Stimulated activated CD4-positive, alpha-beta T cell treated with anti-CD3 and anti-CD28 coated beads, Interleukin-1b, Interleukin-23, amount 100 ng/mL, for 1 hour (primary cell): ENCODE measurements at places on chromosomes 7 and 10.

- DNase-seq = no peak
Observed at GRCh38 chr7:55177589-55178261, 158.9 kb downstream of the EGFR start.

DNA sequence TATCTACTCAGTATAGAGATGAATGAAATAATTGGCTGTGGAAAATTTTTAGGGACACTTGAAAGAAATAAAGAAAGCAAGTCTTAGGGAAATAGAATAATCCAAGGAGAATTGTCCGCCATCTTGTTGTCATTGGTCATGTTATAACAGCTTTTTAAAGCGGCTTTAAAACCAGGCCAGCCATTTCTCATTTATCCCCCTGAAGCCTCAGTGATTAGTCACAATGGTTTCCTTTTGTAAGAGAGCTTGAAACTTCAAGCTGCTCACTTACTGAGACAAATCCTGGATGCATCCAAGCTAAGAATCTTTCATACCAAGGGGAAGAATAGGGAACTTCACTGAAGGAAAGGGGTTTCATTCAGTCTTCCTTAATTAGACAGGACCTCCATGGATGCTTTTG lies 67.9 kb downstream of the SGCE start:
- DNase-seq = no peak

DNA sequence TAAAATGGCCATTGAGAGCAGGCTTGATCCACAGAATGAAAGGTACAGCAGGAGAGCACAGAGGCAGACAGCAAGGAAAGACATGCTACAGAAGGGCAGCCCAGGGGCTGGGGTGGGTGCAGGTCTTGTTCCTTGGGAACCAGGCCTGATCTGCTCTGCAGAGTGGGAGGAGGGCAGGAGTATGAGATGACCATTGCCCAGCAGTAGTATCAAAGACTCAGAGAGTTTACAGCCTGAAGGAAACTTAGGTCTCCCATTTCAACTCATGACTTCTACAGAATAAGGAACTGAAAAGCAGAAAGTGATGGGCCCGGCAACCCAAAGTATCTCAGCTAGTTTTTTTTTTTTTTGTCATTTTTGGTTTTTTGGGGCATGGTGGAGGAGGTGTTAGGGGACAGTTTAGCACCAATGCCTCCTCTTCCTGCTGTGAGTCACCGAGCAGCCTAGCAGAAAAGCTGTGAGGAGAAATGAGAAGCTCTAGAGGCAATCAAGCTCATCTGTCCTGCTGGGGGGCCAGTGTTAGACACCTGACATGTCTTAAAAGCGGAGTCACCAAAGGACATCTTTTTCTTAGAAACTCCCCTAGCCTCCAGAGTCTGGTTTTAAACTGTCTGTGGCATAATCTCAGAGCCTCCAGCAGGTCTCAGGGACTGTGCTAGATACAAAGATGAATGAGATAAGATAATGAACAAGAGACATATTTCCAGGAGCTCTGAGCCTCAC lies 34.3 kb upstream of the HERPUD2 start:
- no peak for DNase-seq

DNA sequence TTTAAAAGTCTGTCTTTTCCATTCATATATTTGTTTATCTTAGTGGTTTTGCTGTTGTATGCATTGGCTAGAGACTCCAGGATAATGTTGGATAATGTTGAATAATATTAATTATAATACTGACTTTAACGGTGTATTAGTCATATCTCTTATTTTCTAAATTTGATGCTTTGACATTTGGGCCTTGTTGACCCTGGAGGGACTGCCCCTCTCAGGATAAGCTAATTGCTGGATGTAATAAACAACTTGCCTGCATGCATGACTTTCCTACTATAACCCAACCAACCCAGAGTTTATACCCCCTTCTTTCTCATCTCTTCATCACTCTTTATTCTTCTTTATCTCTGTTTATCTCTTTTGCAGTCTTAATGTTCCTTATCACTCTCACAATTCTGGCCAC lies 90.9 kb upstream of the ABI1 start:
- DNase-seq = no peak

GRCh38 chr7:95509199-95509598 lies 23.5 kb downstream of the ASB4 start:
- no peak for DNase-seq

- DNase-seq = no peak
Observed at GRCh38 chr10:99700649-99701048, 31.3 kb downstream of the COX15 start.

DNA sequence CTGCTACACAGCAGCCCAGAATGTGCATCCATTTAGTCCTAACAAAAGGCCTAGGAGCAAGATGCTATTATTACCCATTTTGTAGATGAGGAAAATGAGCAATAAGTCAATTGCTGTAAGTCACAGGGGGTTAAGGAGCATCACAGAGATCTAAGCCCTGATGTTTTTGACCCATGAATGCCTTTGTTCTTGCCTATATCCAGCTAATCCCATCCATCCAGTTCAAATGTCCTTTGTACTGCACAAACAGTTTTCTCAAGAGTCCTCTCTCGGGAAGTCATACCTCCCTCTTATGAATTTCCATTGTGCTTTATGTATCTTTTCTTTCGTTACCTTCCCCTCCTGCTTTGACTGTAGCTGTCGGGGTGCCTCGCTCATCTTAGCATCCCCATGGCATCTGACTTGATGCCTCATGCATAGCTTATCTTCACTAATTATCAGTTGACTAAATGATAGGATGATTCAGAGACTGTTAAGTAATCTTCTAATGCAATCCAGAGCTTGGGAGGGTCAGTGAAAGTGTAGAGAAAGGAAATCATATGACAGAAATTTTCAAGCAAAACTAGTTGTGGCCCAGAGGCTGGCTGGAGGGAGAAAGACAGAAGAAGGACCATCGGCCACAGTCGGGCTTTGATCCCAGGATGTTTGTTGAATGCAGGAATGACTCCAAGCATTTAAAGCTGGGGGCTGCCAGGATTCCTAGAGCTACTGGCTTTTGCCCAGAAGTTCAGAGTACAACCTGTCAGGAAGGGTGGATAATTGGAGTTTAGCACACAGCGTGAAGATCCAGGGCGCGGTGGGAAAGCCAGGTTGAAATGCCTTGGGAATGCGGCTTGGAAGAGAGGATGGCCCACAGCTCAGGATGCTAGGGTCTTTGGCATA lies 23.5 kb downstream of the BLVRA start:
- no peak for DNase-seq

DNA sequence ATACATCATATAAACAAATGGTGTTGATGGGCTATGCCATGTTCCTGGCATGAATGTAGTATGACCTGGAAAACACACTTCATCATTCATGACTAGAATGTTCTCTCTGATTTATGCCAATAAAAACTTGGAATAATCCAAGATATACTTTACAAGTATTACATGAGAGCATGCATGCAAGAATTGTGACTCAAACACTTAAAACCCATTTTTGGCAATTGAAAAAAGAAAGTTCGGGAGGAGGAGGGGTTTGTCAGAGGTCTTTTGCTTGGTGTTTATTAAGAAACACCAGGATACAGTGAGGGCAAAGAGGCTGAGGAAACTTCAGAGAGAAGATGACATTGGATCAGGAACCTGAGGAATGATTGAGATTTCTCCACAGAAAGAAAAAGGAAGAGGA lies 10.2 kb upstream of the CUL1 start:
- no peak for DNase-seq

GRCh38 chr10:84837041-84837812 lies 508.8 kb downstream of the CCSER2 start:
- no peak for DNase-seq

DNA sequence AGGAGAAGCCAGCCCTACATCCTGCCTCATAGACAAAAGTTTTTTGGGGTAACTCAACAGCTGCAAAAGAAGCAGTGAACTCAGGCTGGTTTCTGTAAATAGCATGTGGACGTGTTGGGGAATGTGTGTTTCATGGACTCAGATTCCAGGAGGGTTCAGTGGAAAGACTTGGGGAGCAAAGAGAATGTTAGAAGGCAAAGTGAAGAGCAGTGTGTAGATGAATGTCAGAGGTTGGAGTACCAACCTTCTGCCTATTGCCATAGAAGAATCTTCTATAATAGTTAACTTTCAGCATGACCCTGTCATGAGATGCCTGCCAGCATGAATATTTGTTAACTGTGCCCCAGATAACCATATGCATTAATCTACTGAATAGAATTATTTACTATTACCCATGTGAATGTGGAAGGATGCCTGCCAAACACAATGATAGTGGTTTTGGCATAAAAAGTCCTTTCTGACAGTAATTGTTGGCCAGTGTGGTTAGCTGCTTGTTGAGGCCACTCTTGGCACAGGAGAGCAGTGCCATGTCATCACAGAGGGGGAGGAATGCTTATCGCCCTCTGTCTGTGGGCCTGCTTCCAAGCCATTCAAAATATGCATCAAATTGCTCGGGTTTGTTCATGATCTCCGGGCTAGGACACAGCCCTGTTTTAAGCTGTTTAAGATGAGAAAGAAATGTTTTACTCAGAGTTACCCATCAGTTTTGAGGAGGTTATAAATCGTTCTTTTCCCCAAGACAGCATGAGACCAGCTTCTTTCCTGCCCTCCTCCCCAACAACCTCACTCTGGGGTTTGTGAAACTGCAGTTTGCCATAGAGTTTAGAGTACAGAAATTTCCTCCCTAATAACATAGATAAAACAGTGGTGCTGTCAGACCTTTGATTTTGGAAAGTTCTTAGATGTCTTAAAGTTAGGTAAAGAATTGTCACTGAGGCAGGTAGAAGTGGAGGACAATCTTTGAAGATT lies 165.3 kb downstream of the WNT2 start:
- DNase-seq = no peak

- no peak for DNase-seq
Observed at GRCh38 chr10:28874210-28874609, 196.9 kb downstream of the BAMBI start.

DNA sequence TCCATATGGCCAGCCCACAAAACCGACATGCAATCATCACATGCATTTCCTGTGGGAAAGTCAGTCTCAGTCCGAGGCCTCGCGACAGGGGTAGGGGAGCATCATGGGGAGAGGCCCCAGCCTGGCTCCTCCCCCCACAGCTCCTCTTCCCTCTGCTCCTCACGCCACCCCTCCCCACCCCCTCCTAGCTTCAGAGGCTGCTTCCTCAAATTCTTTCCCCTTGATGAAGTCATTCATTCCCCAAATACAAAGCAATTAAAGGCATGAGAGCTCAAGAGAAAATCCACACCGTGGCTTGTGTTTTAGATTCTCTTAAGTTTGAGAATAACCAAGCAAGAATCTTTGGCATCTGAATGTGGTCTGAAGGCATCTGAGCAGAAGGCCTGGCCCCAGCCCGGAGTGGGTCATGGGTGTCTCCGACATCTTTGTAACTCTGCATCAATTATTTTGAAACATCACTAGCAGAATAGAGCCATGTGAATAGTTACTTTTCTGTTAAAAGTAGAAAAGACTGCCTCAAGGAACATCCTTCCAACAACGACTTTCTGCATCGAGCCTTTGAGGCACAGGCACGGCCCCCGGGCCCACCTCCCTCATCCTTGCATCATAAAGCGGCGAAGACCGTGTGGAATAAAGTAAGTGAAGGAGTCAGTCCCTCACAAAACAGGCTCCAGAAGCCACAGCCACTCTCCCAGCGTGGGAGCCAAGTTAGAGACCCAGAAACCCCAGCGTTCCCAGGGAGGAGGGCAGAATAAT lies 90.9 kb downstream of the DIP2C start:
- no peak for DNase-seq

DNA sequence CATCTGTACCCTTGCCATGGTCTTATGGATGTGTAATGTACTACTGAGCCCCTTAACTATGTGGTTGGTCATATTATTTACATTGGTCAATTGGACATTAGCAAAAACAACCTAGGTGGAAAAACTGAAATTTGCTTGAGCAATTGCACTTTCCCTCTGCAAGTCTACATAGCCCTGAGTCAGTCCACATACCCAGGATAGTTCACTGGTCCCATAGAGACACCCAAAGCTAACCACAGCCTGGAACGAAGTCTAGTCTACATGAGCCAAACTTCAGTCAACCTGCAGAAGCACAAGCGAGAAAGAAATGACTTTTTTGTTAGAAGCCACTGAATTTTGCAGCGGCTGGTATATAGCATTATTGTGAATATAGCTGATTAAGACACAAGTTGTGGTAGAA lies 37.6 kb upstream of the COL1A2 start:
- no peak for DNase-seq

- DNase-seq = no peak
Observed at GRCh38 chr7:36942955-36943354, 218.7 kb upstream of the AOAH start.

- DNase-seq = no peak
Observed at GRCh38 chr7:13386741-13387140, 602.7 kb downstream of the ETV1 start.

GRCh38 chr7:69883399-69883891 lies 285.2 kb downstream of the AUTS2 start:
- DNase-seq = no peak

DNA sequence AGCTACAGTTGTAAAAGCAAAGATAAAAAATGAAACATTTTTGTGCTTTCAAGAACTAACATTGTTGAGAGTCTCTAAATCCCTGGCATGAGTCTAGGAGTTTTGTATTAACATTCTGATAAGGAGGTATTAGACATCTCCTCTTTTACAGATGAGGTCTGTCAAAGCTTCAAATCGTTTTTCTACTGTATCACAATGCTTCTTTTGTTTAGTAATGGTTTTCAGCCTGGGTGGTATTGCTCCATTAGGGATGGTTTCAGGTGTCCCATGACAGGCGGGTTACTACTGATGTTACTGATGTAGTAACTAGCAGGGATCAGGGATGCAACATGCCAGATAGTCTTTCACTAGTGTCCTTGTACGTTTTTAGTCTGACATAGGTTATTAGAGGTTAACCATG lies 27.4 kb downstream of the STAM start:
- DNase-seq = no peak

GRCh38 chr7:40972426-40972825 lies 730.5 kb downstream of the INHBA start:
- no peak for DNase-seq

DNA sequence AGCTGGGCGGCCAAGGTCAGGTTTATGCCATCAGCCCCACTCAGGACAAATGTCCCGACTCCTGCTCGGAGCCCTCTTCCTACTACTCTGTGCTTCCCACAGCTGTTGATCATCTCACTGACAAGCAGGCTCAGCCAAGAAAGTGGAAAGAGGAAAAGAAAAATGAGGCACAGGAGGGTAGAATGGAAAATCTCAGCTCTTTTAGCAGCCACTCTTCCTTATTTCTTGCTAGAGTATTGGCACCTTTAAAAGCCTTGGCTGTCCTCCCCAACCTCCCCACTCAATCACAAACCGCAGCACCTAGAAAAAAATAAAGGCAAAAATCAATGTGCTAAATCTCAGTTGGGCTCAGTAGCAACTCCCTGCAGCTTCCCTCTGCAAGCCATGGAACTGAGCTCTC lies 35.3 kb upstream of the AGK start:
- no peak for DNase-seq

GRCh38 chr7:22681312-22681711 lies 45.7 kb upstream of the IL6 start:
- no peak for DNase-seq
